AG09309 (cell line): ENCODE measurements at places on chromosomes 3 and 15.

GRCh38 chr3:169104972-169105371, 558.5 kb downstream of the MECOM start:
- no peak for DNase-seq

DNA sequence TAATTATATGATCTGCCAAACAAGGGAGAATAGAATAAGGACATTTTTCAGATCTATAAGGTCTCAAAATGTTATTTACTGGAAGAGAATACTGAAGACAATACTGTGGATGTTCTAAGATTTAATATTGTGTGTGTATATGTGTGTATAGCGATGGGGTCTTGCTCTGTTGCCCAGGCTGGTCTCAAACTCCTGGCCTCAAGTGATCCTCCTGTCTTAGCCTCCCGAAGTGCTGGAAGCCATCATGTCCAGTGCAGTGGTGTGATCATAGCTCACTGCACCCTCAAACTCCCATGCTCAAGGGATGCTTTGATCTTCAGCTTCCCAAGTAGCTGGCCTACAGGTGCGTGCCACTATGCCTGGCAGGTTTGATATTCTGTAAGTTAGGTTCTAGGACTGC, 91.3 kb downstream of the NBEAL2 start:
- DNase-seq, result no peak

GRCh38 chr3:59704292-59704691, 654.5 kb upstream of the CFAP20DC start:
- no peak for DNase-seq

- no peak for DNase-seq
These were observed 38.7 kb downstream of the ANP32A start for GRCh38 chr15:68781766-68782588.

- peak; percentile 44 for DNase-seq
These were observed 16.1 kb downstream of the SH2D7 start for GRCh38 chr15:78108300-78109084.

- no peak for DNase-seq
These were observed 196.7 kb downstream of the PDE8A start for GRCh38 chr15:85178308-85178707.

- DNase-seq, result no peak
These were observed 93.1 kb upstream of the KBTBD8 start for GRCh38 chr3:66904831-66905493.

- DNase-seq, result peak; percentile 86
These were observed 25.6 kb upstream of the VPS8 start for GRCh38 chr3:184786280-184786941.

GRCh38 chr3:154229217-154229590, 95.1 kb downstream of the DHX36 start:
- DNase-seq, result no peak

- DNase-seq, result no peak
These were observed 68.0 kb downstream of the TIPARP start for GRCh38 chr3:156742401-156742800.

DNA sequence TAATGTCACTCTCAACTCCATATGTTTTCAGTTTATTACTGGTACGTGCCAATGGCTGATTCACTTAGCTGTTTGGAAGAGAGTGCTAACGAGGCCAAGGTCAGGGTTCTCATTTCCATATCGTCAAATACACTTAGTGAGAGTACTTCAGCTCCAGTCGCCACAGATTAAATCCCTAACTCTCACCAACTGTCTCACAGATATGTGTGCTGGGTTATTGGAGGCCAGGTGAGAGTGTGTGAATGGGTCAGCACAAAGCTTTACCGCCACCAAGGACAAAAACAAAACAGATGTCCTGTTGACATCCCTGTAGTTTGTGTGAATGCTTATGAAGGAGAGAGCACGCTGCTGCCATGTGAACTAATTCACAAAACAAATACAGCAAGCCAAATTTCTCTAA, 133.5 kb upstream of the TBL1XR1 start:
- DNase-seq, result no peak

DNA sequence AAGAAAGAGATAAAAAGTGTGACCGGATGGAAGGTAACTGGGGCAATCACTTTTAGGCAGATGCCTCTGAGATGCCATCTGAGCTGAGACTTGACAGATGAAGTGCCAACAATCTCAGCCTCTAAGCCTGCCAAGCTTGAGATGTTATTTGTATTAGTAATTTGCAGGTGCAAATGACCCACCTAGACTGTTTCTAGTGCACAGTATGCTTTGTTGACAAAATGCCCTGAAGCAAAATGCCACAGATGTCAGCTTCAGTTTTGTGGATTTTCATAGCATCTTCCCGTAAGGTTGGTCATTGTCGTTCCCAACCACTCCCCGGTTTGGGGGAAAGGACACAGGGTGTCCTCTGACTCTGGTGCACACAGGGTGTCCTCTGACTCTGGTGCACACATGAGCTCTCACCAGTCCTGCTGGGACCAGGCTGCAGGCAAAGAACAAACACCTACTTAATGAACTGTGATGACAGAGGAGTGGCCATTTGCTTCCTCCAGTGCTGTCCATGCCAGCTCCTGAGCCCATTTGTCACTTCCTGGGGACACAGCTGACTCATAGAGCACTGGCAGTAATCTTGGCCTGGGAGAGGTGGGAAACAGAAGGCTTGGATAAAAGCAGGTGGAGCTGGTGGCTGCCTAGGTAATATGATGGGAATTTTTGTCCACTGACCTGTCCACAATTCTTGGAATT, 16.7 kb upstream of the PPP1R2 start:
- DNase-seq, result no peak
